Glomerular endothelial cell (primary cell): ENCODE measurements at places on chromosomes 13 and 19.

GRCh38 chr19:12247644-12248222 lies 47.0 kb downstream of the ZNF44 start:
- no peak for DNase-seq

- no peak for DNase-seq
Observed at GRCh38 chr13:74203576-74203975, 69.4 kb upstream of the KLF12 start.

DNA sequence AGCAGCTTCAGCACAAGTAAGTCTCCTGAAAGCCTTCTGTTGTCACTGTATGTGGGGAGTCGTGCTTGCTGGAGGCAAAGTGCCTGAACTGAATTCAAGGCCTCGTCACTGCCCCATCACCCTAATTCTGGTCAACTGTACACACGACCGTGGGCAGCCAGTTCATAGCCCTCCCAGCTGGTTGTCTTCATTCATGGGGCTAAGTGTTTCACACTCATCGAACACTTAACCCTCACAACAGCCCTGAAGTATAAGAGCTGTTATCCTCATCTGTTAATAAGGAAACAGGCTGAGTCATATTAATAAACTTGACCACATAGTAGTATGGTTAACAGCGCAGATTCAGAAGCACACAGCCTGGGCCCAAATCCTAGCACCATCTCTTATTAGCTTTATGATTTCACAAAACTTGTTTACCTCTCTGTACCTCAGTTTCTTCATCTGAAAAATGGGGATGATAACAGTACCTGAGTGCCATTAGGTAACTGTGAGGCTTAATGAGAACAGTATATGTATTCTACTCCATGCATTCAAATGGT lies 66.7 kb downstream of the CDADC1 start:
- DNase-seq, result no peak

- no peak for DNase-seq
Observed at GRCh38 chr13:21579754-21580316, 24.1 kb downstream of the MICU2 start.

DNA sequence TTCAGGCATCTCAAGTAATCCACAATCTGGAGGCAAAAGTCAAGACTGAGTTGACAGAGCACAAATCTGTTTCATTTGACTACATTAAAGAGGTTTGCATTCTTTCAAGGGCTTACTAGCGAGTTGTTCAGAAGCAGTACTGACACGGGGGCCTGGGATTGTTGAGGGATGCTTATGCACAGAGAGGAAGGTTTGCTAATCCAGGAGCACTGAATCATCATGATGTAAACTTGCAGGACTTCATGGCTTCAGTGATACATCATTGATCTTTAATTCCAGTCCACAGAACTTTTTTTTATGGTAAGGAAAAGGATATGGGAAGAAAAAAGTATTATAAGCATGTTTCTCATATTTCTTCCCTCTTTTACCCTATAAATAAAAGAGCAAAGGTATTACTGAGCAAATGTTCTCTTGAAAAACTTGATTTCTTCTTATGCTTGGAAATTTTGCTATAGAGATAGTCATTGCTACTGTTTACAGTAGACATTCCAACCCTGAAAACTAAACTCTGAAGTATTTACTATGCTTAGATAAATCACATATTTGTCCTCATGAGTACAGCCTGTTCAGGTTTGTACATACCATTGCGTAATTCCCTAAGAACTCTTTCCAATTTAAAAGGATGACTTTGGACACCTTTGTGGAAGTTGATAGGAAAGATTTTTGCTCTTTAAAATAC lies 65.8 kb upstream of the KPNA3 start:
- DNase-seq, result no peak
